Dermis microvascular lymphatic vessel endothelial cell (primary cell): ENCODE measurements at places on chromosomes 11 and 22. TPM values are rescaled to one million over a fixed set of nuclear protein-coding genes. Genes with fewer than 3 reads are reported as not detected.

SERPING1 gene
- total RNA-seq, result 0.51 TPM in 1 of 2 replicates, not detected in the other

OR8A1 gene
- not detected in 2 replicates for total RNA-seq

CABP4 gene
- 0.89 and 1.5 TPM in 2 replicates for total RNA-seq

DDI1 gene
- total RNA-seq, result not detected in 2 replicates

MYO7A gene
- 8.3 and 15.4 TPM in 2 replicates for total RNA-seq

DGCR6 gene
- total RNA-seq, result 0.25 and 0.51 TPM in 2 replicates

LINC01488 gene
- total RNA-seq, result under 0.01 TPM in 1 of 2 replicates, not detected in the other

OR5D14 gene
- not detected in 2 replicates for total RNA-seq

TRIM44 gene
- total RNA-seq, result 10.7 and 22.6 TPM in 2 replicates

GP1BB gene
- total RNA-seq, result 2.7 and 5.3 TPM in 2 replicates

MUC15 gene
- total RNA-seq, result not detected in 2 replicates

CDC45 gene
- 8.2 and 17.2 TPM in 2 replicates for total RNA-seq
